Gastrocnemius medialis (tissue), 4 donors: ENCODE measurements at places on chromosomes 11 and 22.

DNA sequence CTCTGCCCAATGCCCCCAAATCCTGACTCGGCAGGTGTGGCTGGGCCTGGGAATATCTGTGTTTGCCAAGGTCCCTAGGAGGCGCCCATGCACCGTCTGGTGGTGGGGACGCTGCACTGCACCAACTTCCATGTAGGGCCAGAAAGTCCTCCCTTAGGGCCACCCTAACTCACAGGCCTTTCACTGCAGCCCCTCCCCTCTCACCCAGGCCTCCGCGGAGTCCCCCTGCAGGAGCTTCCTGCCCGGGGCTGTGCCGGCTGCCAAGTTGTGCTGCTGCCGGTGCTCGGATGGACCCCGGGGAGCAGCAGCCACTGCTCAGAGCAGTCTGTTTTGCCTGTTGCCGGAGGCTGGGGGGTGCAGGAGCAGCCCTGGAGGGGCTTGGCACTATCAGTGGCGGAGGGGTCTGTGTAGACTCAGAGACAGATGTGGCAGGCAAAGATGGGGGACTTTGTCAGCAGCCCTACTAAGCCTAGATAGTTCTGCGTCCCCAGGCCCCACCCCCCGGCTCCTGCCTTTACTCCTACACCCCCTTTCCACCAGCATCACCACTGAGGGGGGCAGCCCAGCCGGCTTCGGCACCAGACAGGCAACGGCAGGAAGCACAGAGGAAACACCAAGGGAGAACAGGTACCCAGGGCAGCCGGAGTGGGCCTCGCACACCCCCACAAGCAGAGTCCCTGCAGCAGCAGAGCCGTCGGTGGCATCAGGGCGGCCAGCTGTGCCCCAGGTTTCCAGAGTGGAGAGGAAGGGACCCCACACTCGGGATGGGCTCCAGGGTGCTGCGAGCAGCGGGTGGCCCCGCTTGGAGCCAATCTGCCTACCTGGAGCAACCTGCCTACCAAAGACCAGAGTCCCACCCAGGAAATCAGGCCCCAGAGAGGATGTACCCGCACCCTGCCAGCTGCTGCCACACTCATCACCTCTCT lies 124.3 kb downstream of the TRIM29 start:
- no peak for DNase-seq

DNA sequence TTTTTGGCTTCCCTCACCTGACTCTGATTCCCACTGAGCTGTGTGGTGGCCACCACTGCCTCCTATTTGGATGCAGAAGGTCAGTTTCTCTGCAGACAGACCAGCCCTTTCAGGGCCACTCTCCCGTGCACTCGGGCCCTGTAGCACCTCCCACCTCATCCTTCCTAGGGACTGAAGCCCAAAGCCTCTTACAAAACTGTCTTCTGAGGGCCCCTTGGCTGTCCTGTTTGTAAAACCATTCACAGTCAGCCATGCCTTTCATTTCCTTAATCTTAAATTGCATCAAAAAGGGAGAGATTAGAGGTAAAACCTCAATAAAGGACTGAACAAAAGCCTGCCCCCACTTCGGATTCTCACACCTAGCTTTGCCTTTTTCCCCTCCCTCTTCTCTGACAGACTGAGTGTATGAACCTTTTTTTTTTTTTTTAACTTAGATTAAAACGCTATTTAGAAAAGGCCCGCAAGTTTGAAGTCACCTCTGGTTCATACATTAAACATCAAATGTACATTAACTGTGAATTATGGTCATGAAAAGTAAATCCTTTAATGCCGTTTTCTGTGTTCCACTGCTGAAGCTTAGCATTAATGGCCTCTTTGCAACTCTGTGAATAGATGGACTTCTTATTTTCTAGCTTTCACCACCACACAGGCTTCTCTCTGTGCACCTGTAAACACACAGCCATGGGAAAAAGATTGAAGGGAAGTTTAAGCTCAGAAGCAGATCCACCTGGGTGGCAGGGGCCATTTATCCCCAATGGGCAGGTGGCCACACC lies 247.2 kb upstream of the CADM1 start:
- no peak for DNase-seq

- DNase-seq: no peak
Observed at GRCh38 chr11:63940786-63941185, 2.0 kb downstream of the NAA40 start.

GRCh38 chr11:64314805-64315561 lies 2.4 kb downstream of the TRMT112 start:
- DNase-seq: no peak

DNA sequence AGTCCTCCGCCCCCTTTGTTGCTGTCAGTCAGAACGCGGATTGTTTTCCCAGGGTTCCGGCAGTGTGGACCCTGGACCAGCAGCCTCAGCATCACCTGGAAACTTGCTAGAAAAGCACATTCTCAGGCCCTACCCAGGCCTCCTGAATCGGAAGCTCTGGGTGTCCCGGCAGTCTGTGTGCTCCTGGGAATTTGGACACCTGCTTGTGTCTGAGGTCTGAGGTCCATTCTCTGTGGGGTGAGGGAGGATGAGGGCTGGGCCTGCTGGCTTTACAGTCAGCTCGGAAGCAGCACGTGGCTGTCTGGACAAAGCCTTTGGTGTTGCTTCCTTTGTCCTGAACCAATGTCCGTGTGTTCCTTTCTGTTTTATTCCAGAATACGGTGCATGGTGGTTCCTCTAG lies 299.7 kb downstream of the TBC1D22A start:
- DNase-seq: no peak

DNA sequence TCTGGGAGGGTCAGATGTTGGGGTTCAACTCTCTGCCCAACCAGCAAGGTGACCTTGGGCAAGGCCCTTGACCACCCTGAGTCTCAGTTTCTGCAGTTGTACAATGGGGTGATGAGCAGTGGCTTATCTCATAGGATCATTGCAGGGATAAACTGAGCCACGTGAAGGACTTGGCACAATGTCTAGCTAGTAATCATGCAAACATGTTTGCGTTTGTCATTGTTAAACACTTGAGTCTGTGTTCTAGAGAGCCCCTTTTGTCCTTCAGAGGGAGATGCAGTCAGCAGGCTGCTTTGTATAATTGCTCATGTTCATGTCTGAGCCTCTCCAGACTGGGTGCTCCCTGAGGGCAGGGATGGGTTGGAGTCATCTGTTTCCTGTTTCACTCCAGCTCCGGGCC lies 15.8 kb downstream of the CD82 start:
- DNase-seq: no peak

GRCh38 chr11:57791321-57792059 lies 29.9 kb downstream of the CTNND1 start:
- no peak for DNase-seq

DNA sequence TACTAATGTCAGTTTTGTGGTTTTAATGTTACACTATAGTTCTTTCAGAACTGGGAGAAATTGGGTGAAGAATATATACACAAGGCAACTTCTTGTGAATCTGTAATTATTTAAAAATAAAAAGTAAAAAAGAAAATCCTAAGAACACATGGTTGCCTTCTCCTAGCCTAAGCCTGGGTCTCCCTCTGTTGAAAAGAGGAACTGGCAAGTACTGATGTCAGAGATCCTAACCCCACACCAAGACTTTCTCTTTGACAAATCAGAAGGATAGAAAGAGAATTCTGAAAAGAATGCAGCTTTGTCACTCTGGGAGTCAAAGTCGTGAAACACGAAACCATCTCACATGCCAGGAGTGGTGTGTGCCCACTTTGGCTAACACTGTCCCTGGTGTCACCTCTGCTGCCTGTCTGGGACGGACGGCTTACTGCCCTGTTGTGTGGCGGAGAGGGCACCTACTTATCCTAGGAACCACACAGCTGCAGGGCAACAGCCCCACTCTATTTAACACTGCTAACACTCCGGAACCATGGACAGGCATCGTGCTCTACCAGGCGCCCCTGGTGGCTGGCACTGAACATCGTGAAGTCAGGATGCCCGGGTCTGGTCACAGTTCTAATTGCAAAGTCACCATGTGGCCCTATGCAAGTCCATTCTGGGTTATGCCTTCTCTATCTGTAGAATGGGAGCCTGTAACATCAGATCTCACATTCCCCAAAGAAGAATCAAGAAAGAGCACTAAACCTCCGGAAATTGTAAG lies 108.7 kb upstream of the CD82 start:
- DNase-seq: no peak

GRCh38 chr11:119585043-119585781 lies 143.8 kb downstream of the NECTIN1 start:
- no peak for DNase-seq

GRCh38 chr11:10930972-10931760 lies 73.3 kb upstream of the ZBED5 start:
- peak; percentile 41 for DNase-seq

GRCh38 chr22:45229181-45229580 lies 11.5 kb downstream of the KIAA0930 start:
- DNase-seq: no peak

GRCh38 chr22:34416022-34416860 lies 496.0 kb upstream of the LARGE1 start:
- no peak for DNase-seq

DNA sequence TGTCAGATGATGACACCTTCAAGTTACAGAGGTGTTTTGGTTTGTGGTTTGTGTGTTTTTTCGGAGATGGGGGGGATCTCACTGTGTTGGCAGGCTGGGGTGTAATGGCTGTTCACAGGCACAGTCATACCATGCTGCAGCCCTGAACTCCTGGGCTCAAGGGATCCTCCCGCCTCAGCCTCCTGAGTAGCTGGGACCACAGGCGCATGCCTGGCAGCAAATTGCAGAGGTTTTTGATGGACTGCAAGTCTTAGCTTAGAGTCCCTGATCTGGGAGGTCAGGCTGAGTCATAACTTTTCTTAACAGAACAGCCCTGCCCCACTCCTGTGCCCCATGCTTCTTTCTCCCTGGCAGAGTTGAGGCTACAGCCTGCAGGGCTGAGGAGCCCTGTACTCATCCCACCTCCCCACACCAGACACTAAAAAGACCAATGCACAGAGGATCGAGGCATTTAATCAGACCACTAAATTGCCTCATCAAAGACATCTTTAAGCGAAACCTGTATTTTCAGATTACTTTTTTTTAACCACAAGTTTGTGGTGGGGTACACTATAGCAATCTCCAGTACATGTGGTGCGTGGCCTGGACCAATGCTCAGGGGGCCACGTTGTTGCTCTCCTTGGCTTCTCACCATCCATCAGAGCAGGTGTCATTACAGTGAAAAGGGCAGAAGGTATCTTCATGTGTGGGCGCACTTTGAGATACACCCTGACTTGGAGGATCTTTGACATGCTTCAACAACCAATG lies 17.1 kb upstream of the ADORA2A start:
- DNase-seq: no peak

DNA sequence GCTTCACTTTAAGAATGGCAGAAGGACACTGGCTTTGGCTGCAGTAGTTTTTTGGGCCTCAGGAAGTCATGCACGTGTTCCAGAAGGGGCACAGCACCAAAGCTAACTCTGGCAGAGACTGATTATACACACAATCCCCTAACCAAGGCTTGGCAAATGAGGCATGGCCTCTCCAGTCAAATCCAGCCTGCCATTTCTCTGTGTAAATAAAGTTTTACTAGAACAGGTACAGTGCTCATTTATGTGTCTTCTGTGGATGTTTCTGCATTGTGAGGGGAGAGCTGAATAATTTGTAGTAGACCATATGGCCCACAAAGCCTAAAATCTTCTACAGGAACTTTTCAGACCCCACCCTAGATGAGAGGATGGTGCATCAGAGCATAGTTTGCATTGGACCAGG lies 46.4 kb upstream of the MN1 start:
- DNase-seq: no peak

GRCh38 chr11:109958821-109959166 lies 134.4 kb upstream of the ZC3H12C start:
- DNase-seq: no peak

DNA sequence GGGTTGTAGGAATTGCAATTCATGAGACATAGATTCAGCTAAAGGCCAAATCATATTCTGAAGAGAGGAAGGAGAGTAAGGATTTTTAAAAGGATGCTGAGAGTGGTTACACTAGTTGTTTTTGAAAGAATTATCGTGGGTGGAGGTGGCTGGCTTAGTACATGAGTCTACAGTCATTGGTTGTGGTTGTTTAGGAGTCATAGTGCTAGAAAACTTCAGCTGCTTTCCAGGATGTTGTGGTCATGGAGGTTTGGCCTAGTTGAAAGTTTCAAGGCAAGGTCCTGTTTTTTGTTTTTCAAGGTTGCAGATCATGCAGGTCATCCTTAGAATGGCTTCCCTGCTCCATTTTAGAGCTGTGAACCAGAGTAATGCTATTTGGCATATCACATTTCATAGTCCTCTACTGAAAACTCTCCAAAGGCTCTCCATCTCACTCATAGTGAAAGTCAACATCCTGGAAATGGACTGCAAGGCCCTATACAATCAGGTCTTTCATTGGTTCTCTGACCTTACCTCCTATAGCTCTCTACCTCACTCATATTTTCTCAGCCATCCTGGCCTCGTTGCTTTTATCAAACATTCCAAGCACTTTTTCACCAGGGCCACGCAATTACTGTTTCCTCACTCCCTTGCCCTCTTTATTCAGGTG lies 26.1 kb upstream of the ZBTB44 start:
- DNase-seq: no peak

DNA sequence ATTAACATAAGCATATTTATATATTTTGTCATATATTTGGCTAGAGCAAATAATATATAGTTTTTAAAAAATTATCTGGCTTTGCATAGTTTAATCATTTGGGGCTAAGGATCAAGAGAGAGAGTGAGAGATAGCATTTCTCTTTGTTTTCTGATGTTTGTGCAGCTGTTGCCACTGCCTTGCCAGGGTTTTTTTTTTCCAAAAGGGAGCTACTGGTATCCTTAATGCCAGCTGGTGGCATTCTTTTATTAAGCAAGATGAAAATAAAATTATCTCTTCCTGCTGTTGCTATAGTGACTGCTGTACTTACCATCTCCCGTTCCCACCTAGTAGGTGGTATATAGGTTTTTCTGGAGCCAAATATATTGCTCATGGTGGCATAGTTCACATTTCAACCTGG lies 793.3 kb upstream of the ARHGAP42 start:
- DNase-seq: no peak

- no peak for DNase-seq
Observed at GRCh38 chr22:26606611-26607010, 11.2 kb downstream of the CRYBB1 start.
